ENCODE measurements at places on chromosomes 2 and 18.

GRCh38 chr2:141957321-141957720 lies 173.5 kb downstream of the LRP1B start:
- no peak for DNase-seq

- DNase-seq = no peak
These were observed 124.5 kb downstream of the DCDC2C start for GRCh38 chr2:3827673-3828575.

DNA sequence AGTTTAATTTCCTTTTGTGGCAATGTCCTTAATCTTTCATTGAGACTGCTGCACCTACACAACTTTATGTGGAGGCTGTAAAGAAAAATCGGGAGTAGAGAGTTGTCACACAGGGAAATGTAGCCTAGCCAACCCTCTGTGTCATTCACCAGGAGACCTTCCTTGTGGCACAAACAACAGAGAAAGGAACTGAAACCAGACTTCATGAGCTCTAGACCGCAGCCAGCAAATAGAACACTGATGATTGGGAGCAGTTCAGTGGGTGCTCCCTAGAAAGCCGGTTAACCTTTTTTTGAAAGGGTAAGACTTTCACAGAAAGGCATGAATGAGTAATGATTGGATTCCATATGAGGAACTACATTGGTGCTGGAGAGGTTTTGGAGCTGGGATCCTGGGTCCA lies 1752.4 kb upstream of the CELF4 start:
- DNase-seq = no peak

GRCh38 chr2:14401873-14402272 lies 230.6 kb upstream of the LRATD1 start:
- DNase-seq = no peak

DNA sequence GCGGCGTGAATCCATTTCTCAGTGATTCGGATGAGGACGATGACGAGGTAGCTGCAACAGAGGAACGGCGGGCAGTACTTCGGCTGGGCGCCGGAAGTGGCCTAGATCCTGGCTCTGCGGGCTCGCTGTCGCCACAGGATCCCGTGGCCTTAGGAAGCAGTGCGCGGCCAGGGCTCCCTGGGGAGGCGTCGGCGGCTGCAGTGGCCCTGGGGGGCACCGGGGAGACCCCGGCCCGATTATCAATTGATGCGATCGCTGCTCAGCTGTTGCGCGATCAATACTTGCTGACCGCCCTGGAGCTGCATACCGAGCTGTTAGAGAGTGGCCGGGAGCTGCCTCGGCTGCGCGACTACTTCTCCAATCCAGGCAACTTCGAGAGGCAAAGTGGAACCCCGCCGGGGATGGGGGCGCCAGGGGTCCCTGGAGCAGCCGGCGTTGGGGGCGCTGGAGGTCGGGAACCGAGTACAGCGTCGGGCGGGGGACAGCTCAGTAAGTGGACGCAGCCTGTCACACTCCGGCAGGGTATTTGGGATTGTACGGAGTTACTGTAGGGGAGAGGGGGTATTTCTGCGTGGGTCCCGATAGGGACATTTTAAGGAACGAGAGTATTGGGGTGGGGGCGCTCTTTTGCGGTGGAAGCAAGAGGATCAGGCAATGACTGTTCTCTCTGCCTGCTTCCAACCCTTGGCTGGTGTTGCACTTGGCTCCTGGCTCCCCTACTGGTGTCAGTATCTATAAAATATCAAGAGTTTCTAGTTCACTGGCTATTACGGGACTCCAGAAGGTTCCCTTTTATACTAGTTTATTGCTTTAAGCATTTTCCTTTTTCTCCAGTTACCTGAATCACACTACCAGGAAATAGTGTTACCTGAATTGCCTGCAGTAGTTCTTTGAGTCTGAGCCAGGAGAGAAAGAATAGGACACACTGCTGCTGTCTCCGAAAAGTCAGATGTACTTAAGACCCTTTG lies 772 bp downstream of the RELCH start:
- DNase-seq = peak; percentile 32

- DNase-seq = no peak
These were observed 697.0 kb upstream of the HS6ST1 start for GRCh38 chr2:129015397-129016285.

DNA sequence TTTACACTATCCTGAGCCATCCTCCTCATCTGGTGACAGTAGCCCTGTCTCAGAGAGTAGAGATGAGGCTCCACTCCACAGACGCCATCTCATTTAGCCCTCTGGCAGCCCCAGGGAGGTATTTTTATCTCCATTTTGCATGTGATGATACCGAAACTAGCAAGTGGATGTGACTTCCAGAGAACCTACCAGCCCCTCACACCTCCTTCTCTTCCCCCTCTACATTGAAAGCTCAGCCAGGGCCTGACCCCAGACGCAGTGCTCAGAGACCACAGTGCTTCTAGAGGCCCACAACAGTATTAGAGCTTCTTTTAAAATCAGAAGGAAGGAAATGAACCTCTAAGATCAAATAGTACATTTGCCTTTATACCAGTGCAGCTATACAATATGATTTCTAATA lies 8.3 kb downstream of the GYPC start:
- no peak for DNase-seq

- no peak for DNase-seq
These were observed 143.2 kb upstream of the SETBP1 start for GRCh38 chr18:44537526-44537925.

DNA sequence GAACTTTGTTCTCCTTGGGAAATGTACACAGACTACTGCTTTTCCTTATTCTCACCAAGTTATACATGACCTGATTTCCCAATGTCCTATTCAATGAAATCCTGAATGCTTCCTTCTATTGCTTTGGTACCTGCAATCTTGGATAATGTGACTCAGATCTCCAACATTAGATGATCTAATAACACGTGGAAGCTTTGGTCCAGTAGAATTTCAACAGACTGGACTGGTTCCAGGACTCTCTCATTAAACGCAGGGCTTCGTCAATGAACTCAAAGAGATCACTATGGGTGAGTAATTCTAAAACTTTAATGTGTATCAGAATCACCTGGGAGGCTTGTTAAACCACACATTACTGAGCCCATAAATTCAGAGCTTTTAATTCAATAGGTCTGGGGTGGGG lies 413.6 kb upstream of the KCNH7 start:
- no peak for DNase-seq

GRCh38 chr2:205524656-205525055 lies 157.6 kb upstream of the NRP2 start:
- no peak for DNase-seq

GRCh38 chr2:55879976-55880375 lies 43.6 kb downstream of the EFEMP1 start:
- DNase-seq = no peak

- DNase-seq = no peak
These were observed 74.0 kb downstream of the IL1R2 start for GRCh38 chr2:102065675-102066252.

- DNase-seq = no peak
These were observed 337.1 kb upstream of the MMADHC start for GRCh38 chr2:149924549-149925213.

All from NCI-H1930 (cell line).